NCI-H2081 treated with DMSO at 0.1 percent for 48 hours (cell line): ENCODE measurements at places on chromosomes 11 and 22.

- DNase-seq = no peak
These were observed 1.7 kb downstream of the NCF4 start for GRCh38 chr22:36862251-36863242.

GRCh38 chr22:30116362-30117117, 36.3 kb downstream of the HORMAD2 start:
- DNase-seq = no peak

- DNase-seq = no peak
These were observed 30.4 kb downstream of the DUSP8 start for GRCh38 chr11:1541474-1542204.

GRCh38 chr11:114208377-114208776, 87.8 kb upstream of the NNMT start:
- DNase-seq = no peak
